Renal cortex interstitium (tissue), 15 donors: ENCODE measurements at places on chromosomes 11 and 22.

DNA sequence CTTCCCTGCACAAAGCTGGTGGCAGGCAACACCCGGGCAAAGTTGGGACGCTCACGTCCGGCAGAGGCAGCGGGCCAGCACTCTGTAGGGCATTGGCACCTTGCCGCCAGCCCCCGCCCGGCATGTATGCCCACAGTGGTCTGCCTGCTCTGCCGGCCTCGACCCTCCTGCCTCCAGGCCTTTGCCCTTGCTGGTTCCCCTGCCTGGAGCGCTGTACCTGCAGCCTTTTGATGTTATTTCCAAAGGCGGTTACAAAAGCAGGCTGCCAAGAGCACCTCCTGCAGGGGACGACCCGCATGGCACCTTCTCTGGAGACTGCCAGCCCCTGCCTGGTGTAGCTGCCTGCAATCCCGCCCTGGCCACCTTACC is 56.5 kb upstream of the SHISAL1 start:
- no peak for DNase-seq

DNA sequence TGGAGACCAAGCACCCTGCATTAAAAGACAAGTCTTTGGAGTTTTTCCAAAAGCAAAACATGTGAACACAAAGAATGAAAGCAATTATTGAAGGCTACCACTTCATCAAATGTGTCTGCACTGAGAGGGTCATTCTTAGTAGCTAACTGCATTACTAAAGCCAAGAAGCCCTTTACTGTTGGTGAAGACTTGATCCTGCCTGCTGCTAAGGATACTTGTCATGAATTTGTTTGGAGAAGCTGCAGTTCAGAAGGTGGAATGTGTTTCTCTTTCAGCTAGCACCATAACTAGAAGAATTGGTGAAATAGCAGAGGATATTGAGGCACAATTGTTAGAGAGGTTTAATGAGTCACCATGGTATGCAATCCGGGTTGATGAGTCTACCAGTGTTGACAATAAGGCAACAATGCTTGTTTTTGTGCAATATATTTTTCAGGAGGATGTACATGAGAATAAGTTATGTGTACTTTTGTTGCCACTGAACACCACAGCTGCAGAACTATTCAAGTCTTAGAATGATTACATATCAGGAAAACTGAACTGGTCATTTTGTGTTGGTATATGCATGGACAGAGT is 457.3 kb upstream of the ISX start:
- DNase-seq: no peak

- DNase-seq: no peak
These were observed 46.3 kb downstream of the LDLRAD3 start for GRCh38 chr11:35990170-35990569.

DNA sequence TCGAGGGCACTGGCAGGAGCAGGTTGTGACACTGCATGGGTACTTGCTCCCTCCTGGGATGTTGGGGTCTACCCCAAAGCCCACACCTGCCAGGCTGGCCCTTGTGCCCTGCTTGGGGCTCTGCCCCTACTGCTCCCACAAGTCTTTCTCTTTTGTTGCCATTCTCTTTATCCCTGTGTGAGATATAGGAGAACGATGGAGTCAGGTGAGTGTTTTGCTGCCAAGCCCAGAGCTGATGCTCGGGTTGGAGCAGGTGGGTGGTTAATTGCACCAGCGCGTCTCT is 292.6 kb downstream of the TBC1D22A start:
- DNase-seq: no peak

DNA sequence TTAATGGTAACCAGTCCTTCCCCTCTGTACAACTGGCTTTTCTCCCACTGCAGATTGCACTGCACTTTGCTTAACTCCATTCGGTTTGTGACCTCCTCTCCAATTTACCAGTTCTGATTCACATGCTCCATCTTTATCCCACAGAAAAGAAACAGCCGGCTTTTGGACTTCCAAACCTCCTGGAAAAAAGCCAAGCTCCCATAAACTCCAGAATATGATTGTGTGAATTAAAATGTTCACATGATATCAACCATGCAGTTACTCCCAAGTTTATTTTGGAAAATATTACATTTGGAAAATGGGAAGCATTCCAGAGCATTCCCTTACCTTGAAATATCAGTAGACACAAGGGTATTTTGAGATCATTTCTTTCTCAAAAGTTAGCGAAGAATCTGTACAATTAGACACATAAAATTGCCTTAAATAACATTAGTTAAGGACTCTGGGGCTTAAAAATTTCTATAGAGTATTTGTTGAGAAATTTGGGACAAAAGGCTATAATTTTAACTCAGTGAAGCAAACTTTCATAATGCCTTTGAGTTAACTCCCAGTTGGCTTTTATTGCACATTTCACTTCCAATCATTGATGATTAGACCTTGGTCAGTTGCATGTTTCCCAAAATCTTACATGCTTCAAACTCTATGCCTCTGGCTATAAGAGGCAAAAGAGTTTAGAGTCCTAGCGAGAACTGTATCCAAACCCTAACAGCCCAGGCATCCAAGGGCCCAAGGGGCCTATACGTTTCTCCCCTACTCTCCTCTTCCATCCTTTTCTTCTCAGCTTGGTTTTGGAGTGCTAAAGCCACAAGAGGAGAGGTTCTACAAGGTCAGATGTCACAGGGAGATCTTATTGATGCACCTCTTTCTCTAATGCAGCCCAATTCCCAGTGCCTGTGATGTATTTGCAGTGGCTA is 23.6 kb upstream of the TMEM135 start:
- DNase-seq: no peak

GRCh38 chr22:29002603-29003002 is 59.0 kb downstream of the C22orf31 start:
- DNase-seq: no peak

- no peak for DNase-seq
These were observed 51.6 kb upstream of the TCF20 start for GRCh38 chr22:42321908-42322561.

GRCh38 chr11:6616596-6617250 is 2.5 kb downstream of the TPP1 start:
- DNase-seq: no peak

- no peak for DNase-seq
These were observed 283.0 kb downstream of the DDX10 start for GRCh38 chr11:108947654-108948570.

DNA sequence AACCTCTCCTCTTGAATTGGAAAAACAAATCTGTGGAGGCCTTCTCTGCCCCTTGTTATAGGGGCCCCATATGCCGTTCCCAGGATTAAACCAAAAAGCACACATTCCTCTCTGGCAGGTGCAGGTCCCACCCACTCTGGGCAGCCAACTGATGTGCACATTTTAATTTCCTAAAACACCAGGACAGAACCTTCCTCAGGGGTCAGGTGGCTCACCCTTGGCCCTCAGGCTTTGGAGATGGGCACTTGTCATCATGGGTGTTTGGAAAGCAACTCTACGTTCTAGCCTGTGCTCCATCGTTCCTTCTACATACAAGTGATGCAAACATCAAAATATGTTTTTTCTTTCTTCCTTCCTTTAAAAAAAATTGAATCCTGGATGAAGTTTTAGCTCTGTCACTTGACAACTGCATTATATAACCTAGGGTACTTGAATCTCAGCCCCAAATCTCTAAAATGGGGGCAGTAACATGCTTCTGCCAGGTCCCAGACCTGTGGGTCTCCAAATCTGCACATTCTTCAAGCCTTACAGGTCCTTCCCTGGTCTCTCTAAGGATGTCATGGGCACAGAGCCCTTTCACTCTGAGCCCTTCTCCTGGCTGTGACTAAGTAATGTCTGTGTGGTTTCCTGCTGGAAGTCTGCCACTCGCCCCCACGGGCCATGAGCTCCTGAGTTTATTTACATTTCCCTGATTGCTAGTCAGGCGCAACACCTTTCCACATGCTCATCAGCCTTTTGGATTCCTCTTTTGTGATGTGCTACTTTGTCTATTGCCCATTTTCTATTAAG is 43.8 kb downstream of the KCNQ1OT1 start:
- DNase-seq: no peak

GRCh38 chr22:48881326-48881980 is 946.2 kb downstream of the BRD1 start:
- no peak for DNase-seq

- no peak for DNase-seq
These were observed 6.8 kb downstream of the KRTAP5-9 start for GRCh38 chr11:71554996-71555395.

DNA sequence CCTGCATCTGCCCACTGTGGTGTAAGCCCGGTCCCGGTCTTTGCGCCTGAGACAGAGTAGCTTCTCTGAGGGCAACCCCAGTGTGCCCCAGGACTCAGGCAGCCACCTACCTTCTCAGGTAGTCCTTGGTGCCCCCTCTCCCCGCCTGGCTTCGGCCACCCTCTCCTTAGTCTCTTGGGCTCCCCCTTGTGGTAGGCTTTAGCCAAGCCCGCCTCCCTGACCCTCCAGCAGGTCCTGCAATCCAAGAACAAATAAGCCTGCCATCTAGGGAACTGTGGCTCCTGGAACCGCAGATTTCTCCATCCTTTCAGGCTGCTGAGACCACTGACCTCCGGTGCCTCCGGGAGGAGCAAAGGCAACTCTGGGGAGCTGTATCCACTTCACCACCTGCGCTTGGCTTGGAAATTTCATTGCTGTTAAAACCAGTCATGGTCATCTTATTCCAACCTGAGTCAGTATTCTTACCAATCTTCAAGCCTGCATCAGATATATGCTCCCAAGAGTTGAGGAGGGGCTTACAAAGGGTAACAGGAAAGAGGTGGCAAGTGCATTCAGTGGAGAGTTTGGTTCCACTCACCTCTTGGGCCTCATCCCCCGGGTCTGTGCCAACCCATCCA is 52.8 kb upstream of the TENM4 start:
- peak; percentile 50 for DNase-seq

DNA sequence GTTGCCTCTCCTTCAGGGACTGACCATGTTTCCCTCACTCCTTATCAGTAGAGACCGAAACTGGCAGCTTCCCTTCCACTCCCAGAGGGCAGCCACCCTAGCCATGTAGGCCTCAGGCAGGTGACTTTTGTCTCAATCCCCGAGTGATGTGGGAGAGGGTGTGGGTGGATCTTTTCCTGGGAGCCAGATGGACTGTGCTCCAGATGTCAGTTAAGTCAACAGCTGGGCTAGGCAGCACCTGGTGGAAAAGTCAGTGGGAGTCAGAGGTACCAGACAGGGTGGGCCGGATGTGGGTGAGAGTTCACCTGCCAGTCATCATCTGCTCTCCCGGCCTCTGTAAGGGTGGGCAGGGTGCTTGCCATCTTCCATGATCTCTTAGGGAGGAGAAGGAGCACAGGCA is 1.9 kb downstream of the BANF1 start:
- DNase-seq: no peak

- DNase-seq: no peak
These were observed 170.4 kb upstream of the CCDC90B start for GRCh38 chr11:83456566-83456965.

DNA sequence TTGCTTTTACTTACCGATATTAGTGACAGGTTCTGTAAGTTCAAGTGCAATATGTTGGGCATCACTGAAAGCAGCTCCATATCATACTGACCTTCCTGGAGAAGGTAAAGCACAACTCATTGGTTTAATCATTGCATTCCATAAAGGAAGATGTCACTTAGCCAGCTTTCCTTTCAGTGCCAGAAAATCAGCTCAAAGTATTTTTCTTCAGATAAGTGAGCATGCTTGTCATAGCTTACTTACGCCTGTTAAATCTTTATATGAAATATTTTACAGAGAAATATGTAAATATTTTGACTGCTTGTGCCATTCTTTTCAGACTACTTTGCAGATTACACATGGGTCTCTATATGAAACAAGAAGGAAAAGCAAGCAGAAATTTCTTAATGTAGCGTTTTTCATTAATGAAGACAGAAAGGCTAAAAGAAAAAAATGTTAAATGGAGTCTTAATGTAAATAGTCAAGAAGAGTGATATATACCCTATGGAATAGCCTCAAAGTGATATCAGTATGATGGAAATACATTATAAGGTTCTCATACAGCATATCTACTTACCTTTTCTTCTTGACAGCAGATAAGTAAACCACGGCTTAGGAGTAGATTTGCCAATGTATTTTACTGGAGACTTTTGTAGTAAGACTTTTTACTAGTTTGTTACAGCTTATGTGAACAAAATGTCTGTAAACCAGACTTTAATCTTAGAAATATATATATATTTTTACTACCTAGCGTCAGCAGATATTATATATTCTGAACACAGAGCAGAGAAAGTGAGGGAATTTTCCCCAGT is 649.7 kb downstream of the METTL15 start:
- no peak for DNase-seq

- no peak for DNase-seq
These were observed 57.5 kb upstream of the LYVE1 start for GRCh38 chr11:10625982-10626311.

GRCh38 chr11:101407324-101407723 is 176.5 kb downstream of the TRPC6 start:
- no peak for DNase-seq

GRCh38 chr11:34575261-34575660 is 45.6 kb upstream of the EHF start:
- no peak for DNase-seq

GRCh38 chr11:110433393-110434333 is 3.9 kb downstream of the FDX1 start:
- DNase-seq: no peak

GRCh38 chr11:103406357-103406756 is 297.1 kb downstream of the DYNC2H1 start:
- DNase-seq: peak; percentile 2

DNA sequence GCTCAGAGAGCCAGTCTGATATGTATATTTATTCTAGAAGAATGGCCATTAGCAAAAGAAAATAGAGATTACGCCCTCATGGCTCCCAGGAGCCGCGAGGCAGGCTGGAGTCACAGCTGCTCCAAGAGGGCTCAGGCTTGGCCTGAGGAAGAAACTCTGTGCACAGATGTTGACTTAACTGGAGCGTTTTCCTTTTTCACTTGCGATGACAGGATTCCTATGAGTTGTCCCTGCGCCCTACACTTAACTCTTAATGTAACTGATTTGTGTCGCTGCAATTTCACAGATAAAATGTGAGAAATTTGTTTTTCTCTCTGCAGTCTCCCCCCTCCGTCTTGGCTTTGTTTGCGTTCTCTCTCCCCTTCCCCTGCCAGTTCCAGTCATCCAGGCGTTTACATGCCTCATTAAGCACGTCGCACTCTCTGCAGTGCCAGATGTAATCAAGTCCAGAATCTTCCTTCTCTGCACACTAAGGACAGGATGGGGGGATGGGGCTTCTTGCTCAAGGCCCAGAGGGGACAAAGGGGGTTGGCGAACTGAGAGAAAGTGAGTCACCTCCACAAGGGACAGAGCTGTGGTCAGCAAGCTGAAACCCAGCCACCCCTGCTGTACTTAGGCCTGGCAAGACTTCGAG is 1060.1 kb downstream of the NTM start:
- peak; percentile 54 for DNase-seq
